CD4-positive, alpha-beta memory T cell (primary cell): ENCODE measurements at places on chromosomes 12 and 14.
A peak's percentile ranks its signal among the peaks of the same experiment; 100 is the strongest.

DNA sequence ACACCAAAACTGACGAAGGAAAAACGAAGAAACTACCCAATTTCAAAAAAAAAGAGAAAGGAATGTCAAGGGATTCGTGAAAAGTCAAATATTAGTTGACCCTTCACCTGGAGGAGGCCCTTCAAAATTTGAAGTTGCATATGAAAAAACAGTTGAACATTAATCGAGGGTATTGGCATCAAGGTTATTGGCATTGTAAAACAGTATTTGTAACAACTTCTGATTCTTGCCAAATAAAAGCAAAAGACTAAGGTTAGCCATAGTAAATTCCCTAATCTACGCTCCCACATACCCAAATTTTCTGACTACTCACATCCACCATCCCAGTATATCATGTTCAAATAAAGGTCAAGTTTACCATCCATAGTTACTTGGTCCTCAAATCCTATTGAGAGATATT lies 118.6 kb downstream of the TMTC1 start:
- DNase-seq, result no peak

- DNase-seq, result peak; percentile 43
Observed at GRCh38 chr12:113088971-113089756, 32.6 kb downstream of the DTX1 start.

GRCh38 chr14:20956376-20956976 lies 1.2 kb downstream of the RNASE2 start:
- no peak for DNase-seq

- peak; percentile 37 for DNase-seq
Observed at GRCh38 chr12:106841510-106842302, 67.2 kb downstream of the RIC8B start.

DNA sequence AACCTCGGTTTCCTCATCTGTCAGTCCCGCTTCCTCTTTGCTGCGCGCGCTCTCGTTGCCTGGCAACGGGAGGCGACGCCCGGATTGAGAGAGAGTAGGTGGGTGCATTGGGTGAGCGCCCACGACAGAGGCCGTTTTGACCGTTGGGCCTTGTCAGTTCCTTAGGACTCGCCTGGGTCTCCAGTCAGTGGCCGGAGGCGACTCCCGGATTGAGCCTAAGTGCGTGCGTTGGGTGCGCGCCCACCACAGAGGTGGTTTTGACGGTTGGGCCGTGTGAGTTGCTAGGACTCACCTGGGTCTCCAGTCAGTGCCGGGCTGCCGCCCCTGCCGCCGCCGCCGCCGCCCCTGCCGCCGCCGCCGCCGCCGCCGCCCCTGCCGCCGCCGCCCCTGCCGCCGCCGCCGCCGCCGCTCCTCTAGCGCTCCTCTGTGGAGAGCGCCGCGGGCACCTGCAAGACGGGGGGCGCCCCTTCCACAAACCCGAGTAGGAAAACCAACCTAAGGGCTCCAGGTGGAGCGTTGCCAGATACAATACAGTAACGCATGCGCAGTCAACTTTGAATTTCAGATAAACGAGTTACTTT lies 37.2 kb downstream of the APOBEC1 start:
- DNase-seq, result no peak

GRCh38 chr14:74936151-74936550 lies 13.1 kb upstream of the RPS6KL1 start:
- DNase-seq, result no peak

GRCh38 chr14:104898870-104899510 lies 25.7 kb upstream of the PLD4 start:
- no peak for DNase-seq

DNA sequence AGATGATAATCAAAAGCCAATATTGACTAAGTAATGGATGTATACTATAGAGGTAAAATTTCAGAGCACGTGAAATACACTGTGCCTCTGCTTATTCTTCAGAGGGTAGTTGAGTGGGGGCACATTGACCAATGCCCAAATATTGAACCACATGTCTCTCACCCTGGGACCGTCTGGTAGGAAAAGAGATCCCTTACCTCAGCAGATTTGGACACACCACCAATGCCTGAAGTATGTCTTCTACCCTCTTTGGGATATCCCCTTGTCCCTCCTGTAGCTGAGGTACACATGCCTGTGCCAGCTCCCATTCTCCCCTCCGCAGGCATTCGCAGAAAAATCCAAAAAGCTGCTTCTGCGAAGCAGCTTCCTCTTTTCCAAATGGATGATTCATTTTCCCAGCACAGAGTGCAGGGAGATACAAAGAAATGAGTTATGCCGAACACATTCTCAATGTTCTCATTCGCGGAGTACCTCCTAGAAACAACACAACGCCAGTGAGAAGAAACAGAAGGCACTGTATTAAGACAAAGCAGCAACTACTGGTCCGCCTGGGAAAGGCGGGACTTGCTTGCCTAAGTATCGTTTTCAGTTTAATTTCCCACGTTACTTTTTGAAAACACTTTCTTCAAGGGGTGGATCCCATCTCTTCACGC lies 691 bp downstream of the ZFYVE26 start:
- no peak for DNase-seq

- DNase-seq, result no peak
Observed at GRCh38 chr14:78319887-78320635, 149.9 kb downstream of the NRXN3 start.

- DNase-seq, result no peak
Observed at GRCh38 chr12:127120851-127121250, 1146.1 kb upstream of the TMEM132C start.

GRCh38 chr12:56601503-56601902 lies 28.6 kb downstream of the BAZ2A start:
- peak; percentile 16 for DNase-seq

DNA sequence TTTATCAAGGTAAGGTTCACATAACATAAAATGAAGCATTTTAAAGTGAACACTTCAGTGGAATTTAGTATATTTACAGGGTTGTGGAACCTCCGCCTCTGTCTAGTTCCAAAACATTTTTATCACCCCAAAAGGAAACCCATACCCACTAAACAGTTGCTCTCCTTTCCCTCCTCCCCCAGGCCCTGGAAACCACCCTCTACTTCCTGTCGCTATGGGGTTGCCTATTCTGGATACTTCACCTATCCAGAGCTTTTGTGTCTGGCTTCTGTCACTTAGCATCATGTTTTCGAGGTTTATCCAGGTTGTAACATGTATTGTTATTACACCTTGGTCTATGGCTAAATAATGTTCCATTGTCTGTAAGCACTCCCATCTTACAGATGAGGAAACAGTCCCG lies 27.7 kb upstream of the ZFP36L1 start:
- peak; percentile 66 for DNase-seq

DNA sequence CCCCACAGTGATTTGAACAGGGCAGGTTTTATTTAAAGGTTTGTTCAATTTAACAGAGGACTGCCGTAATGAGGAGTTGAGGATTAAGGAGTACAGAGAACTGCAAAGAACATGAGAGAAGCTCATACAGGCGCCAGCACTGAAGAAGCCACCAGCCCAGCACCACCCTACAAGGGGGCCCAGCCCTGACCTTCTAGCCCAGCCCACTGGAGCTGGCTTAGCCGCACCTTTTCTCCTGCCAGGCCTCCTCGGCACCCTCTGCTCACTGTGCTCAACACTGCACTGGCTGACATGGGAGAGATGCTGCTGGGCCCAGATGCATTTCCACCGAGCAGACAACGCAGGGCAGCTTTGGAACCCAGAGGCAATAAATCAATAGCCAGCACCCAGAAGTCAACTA lies 36.5 kb upstream of the SFSWAP start:
- DNase-seq, result no peak

DNA sequence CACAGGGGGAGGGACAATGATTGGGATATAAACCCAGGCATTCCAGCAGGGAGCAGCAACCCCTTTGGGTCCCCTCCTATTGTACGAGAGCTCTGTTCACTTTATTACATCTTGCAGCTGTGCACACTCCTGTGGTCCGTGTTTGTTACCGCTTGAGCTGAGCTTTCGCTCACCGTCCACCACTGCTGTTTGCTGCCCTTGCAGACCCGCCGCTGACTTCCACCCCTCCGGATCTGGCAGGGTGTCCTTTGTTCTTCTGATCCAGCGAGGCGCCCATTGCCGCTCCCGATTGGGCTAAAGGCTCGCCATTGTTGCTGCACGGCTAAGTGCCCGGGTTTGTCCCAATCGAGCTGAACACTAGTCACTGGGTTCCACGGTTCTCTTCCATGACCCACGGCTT lies 64.1 kb downstream of the E2F7 start:
- DNase-seq, result no peak
